ENCODE measurements at places on chromosomes 13 and 19.

- no peak for DNase-seq
Observed at GRCh38 chr19:8110931-8111330, 38.5 kb downstream of the FBN3 start.

DNA sequence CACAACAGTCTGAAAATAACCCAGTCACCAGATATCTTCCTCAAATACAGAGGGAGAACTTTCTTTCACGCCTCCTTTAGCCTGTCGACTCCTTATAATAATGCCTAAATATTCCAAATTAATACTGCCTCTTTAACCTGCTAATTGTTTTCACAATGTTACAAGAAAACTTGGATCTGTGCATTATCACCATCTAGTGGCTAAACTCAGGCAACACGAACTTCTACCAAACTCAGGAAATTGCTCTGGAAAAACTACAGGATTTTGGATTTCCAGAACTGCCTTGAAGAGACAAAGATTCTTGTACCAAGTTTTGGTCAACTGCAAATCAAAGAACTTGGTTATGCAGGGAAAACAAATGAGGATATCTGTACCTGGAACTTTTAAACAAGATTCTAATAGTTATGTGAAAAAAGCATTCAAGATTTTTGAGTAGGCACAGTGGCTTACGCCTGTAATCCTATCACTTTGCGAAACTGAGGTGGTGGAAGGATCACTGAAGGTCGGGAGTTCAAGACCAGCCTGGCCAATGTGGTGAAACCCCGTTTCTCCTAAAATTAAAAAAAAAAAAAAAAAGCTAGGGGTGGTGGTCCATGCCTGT is 10.8 kb downstream of the CLN5 start:
- DNase-seq: no peak

- no peak for DNase-seq
Observed at GRCh38 chr19:54470991-54471782, 1.9 kb downstream of the CDC42EP5 start.

GRCh38 chr19:18419699-18420460 is 682 bp downstream of the SSBP4 start:
- DNase-seq: no peak

DNA sequence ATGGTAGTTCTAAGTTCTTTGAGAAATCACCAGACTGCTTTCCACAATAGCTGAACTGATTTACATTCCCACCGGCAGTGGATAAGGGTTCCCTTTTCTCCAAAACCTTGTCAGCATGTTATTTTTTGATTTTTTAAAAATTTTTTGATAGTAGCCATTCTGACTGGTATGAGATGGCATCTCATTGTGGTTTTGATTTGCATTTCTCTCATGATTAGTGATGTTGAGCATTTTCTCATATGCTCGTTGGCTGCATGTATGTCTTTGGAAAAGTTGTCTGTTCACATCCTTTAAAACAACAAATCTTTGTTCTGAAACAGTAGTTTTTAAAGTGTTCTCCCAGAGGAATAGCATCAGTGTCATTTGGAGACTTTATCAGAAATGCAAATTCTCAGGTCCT is 77.5 kb upstream of the POMP start:
- DNase-seq: no peak

- no peak for DNase-seq
Observed at GRCh38 chr19:23071147-23071511, 45.7 kb upstream of the ZNF730 start.

- no peak for DNase-seq
Observed at GRCh38 chr19:21694171-21694906, 73.0 kb downstream of the ZNF100 start.

DNA sequence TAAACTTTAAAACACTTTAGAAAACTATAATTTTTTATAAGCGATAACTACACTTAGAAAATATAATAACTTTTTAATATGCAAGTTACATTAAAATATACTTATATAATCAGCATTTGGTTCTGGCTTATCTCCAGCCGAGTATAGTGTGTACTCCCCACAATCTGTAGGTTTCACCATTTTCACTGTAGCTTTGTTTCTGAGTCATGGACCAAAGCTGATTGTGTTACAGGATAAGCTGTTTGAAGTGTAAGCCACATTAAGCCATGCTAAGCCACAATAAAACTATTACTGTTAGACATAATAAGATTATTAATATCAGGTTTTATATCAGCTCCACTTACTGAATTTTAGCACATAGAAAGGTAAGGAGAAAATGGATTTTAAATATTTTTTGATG is 43.8 kb downstream of the CCDC122 start:
- no peak for DNase-seq

DNA sequence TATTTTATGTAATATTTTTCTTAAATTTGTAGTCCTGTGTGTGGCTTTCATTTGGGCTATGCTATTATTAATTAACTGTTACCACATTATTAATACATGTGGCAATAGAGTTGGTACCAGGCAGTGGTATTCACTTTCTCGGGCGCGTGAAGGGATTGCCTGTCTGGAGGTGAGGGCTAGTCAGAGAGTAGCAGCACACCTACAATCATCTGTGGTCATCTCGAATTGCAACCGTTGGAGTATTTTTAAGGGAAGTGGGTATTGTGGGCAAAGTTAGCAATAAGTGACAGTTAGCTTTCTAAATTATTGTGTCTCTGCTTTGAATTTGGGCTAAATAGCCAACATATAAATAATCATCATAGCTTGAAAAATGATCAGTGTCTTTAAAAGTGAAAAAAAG is 20.0 kb upstream of the GPR18 start:
- DNase-seq: no peak

DNA sequence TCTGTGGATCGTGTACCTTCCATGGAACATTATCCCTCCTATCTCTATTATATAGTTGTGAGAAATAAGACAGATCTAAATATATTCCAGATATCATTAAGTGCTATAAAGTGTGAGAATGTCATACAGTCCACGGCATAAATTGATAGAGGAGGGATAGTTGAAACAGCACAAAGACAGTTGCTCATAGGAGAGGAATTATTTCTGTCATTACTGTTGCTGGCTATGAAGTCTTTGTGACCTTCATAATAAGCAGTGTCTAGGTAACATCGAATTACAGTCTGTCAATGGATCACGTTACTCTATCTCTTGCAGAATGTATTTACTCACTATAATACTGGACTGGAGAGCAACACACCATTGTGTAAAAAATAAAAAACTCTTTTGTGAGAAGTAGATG is 671.5 kb upstream of the PCDH20 start:
- no peak for DNase-seq

GRCh38 chr19:54448040-54448773 is 792 bp upstream of the LENG8 start:
- DNase-seq: no peak

- DNase-seq: no peak
Observed at GRCh38 chr19:10991076-10991475, 30.2 kb downstream of the SMARCA4 start.

GRCh38 chr13:73939071-73939380 is 195.2 kb downstream of the KLF12 start:
- DNase-seq: no peak

DNA sequence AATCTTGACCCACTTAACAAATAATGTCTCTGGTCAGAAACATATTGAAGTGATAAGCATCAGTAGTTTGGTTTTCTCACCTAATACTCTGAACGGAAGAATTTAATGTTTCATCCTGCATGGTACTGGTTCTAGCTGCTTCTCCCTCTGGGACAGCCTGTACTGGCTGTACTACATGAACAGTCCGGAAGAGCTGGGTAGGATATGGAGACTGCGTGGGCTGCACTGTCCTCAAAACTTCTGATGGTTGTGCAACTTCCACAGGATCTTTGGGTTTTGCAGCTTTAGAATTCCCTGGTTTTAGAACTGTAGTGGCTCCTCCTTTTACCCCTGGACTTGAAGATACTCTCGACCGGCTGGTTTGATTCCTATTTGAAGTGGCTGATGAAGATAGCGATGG is 78.3 kb downstream of the ELF1 start:
- DNase-seq: no peak

GRCh38 chr13:50682002-50682401 is 161.5 kb downstream of the DLEU7 start:
- no peak for DNase-seq

DNA sequence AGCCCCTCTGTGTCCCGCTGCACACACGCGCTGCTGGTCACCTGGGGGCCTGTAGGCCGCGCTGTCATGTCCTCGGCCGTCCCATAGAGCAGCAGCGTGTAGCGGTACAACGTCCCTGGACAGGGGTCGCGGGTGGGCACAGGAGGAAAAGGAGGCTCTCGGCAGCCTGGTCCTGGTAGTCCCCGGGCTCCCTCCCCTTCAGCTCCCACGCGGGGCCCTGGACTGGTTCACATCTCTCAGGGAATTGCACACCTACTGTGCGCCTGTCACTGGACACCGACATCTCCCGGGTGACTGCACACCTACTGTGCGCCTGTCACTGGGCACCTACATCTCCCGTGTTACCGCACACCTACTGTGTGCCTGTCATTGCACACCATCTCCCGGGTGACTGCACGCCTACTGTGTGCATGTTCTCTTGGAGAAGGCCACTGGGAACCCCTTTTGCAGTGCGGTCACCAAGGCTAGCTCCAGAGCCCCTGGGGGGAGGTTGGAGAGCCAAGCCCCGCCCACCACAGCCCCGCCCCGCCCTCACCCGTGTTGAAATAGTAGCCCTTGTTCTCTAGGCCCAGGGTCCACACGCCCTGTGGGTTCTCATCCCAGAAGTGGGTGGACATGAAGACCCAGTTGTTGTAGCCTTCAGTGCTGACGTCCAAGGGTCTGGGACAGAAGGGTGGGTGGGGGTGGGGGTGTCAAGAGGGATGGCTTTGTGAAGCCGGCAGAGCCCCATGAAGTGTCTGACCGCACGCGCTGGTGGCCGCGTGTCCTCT is 3.5 kb upstream of the C19orf25 start:
- no peak for DNase-seq

DNA sequence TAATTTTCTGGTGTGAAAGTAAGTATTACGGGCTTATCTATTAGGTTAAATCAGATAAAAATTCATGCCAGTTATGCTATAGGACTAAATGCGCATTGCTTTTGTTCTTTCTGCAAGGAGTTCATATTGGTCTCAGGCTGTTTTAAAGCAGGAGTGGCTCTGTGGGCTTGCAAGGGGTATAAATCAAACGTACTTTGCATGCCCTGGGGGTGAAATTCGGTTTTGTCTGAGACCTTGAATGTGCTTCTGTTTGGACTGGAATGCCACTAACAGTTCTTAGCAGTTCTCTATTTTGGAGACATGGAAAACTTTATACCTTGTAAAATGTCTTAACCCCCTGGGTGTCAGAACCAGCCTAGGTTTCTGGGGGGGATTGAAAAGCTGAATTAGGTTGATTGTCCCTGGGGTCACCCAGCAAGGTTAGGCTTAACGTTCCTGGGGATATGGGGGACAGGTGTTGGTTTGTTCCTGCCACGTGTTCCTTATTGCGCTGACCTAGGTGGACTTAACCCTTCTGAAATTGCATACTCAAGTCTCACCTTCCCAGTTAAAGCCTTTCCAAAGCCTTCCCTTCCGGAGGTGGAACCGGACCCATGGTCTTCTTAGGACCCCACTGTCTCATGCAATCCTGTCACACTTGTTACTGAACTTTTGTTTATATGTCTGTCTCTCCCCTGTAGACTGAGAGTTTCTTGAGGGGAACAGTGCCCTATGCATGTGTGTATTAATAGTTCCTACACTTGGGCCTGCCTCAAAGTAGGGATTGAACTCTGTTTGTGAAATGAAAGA is 182.2 kb downstream of the LMO7 start:
- DNase-seq: no peak

All from stimulated activated CD4-positive, alpha-beta T cell treated with anti-CD3 and anti-CD28 coated beads, TNF-alpha, amount 100 ng/mL, for 4 hours (primary cell).